Stimulated activated CD4-positive, alpha-beta T cell treated with anti-CD3 and anti-CD28 coated beads, Interleukin-15, amount 100 ng/mL, for 1 hour (primary cell): ENCODE measurements at places on chromosomes 6 and 20.

GRCh38 chr20:22752324-22752723 lies 168.0 kb upstream of the FOXA2 start:
- DNase-seq, result no peak

GRCh38 chr6:94217836-94218235 lies 798.5 kb upstream of the EPHA7 start:
- no peak for DNase-seq

- no peak for DNase-seq
Measured at GRCh38 chr6:56932910-56933477, 21.9 kb upstream of the BEND6 start.

- no peak for DNase-seq
Measured at GRCh38 chr6:157401734-157402338, 20.8 kb downstream of the ZDHHC14 start.

- DNase-seq, result no peak
Measured at GRCh38 chr20:63058696-63059335, 52.1 kb upstream of the BHLHE23 start.

DNA sequence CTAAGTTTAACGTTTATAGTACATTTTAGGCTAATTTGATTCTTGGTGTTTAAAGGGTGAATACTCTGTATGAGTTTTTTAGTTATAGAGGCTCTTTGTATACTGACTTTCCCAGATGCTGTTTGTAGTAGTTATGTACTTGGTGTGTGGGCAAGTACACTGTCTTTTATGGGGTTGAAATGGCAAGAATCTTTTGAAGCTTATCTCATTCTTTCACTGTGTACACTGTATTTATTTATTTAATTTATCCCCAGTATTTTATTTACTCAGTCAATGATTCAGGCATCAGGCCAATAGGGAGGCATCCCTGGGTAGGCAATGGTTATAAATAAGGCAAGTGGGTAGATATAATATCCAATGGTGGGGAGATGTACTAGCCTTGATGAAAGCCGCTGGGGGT lies 277.0 kb upstream of the PTCHD4 start:
- DNase-seq, result no peak

DNA sequence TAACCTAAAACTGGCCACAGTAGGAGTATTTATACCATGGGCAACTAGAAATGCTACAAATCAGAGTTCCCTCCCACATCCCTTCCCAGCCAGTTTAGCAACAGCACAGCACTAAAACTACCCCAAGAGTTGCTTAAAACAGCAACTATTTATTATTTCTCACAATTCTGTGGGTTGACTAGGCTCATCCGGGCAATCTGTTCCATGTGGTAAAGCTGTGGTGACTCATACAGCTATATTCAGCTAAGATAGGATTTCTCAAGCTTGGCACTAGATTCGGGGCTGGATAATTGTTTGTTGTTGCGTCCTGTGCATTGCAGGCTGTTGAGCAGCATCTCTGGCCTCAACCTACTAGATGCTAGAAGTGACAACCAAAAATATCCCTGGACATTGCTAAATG lies 8.6 kb upstream of the HECA start:
- no peak for DNase-seq

- no peak for DNase-seq
Measured at GRCh38 chr6:53985366-53985765, 125.9 kb upstream of the MLIP start.

DNA sequence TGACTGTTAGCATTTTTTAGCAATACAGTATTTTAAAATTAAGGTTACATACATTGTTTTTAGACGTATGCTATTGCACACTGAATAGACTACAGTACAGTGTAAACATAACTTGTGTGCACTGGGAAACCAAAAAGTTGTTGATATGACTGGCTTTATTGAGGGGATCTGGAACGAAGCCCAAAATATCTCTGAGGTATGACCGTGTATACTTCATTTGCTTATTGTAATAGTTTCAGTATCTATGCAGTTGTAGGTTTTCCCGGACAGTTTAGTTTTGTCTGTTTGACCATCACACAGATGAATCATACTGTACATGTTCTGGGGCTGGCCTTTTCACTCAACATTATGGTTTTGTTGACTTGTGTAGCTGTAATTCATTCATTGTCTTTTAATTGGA lies 6.9 kb upstream of the ZBTB12 start:
- DNase-seq, result no peak

GRCh38 chr6:85252552-85252951 lies 197.3 kb upstream of the NT5E start:
- DNase-seq, result no peak

- no peak for DNase-seq
Measured at GRCh38 chr6:135265278-135265677, 84.2 kb downstream of the MYB start.

DNA sequence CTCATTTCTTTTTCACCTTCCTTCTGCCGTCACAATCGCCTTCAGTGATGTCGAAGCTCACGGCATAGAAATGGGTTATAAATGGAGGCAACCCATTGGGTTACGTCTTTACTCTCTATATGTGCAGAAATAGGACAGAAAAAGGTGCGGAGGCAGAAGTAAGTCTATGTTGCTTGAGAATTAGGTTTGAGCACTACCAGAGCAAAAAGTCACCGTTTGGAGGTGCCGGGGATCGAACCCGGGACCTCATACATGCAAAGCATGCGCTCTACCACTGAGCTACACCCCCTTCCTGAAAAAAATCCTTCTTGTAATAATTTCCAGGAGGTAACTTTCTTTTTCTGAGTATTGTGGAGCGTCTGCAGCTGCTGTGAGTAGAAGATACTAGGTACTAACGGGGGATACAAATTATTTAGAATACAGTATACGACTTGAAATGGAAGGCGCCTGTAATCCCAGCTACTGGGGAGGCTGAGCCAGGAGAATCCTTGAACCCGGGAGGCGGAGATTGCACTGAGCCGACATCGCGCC lies 134.2 kb downstream of the TRIM27 start:
- no peak for DNase-seq

DNA sequence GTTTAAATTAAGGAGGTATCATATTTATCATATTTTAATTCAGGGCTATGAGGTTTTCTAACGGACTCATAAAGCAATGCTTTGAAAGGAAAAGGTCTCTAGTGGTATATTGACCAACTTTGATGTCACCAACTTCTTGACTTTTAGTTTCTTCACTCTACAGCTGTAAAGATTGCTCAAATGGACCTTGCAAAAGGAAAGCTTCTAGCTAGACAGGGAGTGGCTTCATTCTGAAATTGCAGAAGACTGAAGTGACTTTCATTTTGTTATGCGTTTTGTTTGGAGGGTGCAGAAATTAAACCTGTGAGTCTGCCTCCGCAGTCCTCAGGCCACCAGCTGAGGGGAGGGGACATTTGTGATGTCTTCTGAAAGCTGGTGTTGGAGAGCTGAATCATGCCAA lies 95.7 kb downstream of the SLC24A3 start:
- DNase-seq, result no peak

- no peak for DNase-seq
Measured at GRCh38 chr6:148996815-148997214, 250.0 kb downstream of the UST start.

GRCh38 chr6:78910591-78911171 lies 43.3 kb downstream of the IRAK1BP1 start:
- DNase-seq, result no peak
